ENCODE measurements at places on chromosomes 7 and 10.

DNA sequence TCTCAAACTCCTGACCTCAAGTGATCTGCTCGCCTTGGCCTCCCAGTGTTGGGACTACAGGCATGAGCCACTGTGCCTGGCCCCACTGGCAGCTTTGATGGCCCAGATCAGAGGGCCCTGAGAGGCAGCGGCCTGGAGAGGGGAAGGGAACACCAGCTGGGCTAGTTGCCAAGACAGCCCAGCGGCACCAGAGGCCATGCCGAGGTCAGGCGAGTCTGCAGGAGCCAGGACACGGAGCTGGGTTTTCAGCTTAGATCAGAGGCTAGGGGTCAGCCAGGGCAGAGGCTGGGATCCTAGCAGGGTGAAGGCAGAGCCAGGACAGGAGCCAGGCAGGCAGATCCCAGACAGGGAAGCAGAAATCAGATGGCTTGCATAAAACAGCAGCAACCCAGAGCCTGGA lies 92.9 kb downstream of the MYL10 start:
- DNase-seq, result no peak

DNA sequence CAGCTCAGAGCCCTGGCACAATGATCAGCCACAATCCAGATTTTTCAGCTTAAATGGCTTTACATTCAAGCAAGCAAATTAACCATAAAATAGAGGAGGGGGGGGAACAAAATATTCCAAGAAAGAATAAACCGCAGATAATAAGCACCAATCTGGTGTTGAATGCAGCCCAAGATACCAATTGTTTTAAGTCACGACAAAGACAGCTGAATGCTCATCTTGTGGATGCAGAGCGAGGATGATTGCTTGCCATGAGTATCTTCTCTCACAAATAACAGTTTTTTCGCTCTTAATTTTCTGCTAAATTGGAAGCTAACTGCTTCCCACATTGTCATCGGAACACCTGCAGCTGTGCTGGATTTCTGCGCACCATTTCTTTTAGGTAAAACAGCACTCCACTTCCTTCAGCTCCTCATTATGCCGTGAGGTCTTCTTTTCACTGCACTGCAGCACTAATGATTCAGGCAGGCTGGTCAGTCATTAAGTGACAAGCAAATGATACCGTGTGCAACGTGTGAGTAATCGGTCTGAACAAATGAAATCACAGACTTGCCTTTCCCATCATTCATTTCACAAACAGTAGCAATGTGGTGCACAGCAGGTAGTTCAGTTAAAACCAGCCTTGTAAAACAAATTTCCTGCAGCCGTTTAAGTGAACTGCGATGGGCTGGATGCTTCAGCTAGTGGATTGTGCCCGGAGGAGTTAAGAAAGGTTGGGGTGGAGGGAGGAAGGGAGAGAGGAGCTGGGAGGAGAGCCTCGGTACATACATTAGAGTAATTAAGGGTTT lies 106.4 kb upstream of the CDCA7L start:
- DNase-seq, result peak; percentile 82

GRCh38 chr10:127698886-127699285 lies 38.1 kb upstream of the FOXI2 start:
- no peak for DNase-seq

DNA sequence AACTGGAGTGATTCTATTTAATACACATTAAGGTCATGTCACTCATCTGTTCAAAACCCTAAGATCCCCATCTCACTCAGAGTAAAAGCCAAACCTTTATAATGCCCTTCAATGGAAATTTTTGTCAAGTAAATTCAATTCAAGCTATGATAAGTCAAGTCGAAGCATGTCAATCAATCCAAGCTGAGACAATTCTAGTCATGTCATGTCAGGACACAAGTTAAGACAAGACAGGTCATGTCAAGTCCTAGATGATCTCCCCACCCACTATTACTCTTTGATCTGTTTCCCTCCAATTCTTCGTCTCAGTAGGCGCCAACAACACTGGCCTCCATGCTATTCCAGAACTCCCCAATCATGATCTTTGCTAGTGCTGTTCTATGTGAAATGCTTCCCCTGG lies 141.4 kb downstream of the MAGI2 start:
- DNase-seq, result no peak

DNA sequence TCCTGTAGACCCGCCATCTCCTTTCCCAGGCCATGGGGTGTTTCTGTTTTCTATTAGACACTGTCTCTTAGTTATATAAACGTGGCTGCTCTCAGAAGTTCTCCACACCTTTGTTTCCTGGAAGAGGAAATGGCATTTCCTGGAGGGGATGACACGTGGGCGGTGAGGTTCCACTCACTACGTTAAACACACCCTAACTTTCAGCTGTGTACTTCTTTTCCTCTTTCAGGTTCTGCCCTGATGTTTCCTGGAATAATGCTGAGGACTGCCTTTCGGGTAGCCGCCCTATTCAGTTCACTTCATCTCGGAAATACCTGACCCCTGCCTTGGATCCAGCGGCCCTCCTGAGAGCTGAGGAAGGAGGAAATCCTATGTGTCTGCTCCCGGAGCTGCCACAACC lies 3.4 kb upstream of the PRKCQ start:
- no peak for DNase-seq

DNA sequence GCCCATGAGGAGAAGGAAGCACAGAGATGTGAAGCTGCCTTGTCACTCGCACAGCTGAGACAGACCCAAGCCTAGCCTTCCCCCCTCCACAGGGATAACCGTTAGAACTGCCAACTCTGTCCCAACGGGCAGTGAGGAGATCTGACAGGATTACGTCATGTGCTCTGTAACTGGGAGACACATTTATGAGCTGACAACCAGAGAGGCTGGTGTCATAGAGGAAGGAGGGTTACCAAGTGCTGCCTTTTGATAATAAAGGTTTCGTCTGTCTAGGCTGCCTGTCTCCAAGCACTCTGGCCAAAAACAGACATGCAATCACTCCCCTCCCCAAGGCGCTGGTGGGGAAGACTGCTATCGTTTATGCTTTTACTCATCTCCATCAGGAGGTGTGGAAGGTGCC lies 165.9 kb downstream of the PLXNA4 start:
- no peak for DNase-seq

- DNase-seq, result no peak
Measured at GRCh38 chr7:138726288-138726687, 25.1 kb upstream of the SVOPL start.

- DNase-seq, result no peak
Measured at GRCh38 chr10:124001391-124002148, 91.8 kb downstream of the CHST15 start.

GRCh38 chr7:157444843-157445135 lies 108.0 kb downstream of the DNAJB6 start:
- no peak for DNase-seq

Measured in NCI-H2227 treated with DMSO at 0.1 percent for 48 hours (cell line).